ENCODE measurements at places on chromosomes 2 and 18.

- DNase-seq = peak; percentile 6
Measured at GRCh38 chr2:694174-694573, 17.0 kb upstream of the TMEM18 start.

- DNase-seq = no peak
Measured at GRCh38 chr2:157345647-157346389, 20.2 kb upstream of the ERMN start.

DNA sequence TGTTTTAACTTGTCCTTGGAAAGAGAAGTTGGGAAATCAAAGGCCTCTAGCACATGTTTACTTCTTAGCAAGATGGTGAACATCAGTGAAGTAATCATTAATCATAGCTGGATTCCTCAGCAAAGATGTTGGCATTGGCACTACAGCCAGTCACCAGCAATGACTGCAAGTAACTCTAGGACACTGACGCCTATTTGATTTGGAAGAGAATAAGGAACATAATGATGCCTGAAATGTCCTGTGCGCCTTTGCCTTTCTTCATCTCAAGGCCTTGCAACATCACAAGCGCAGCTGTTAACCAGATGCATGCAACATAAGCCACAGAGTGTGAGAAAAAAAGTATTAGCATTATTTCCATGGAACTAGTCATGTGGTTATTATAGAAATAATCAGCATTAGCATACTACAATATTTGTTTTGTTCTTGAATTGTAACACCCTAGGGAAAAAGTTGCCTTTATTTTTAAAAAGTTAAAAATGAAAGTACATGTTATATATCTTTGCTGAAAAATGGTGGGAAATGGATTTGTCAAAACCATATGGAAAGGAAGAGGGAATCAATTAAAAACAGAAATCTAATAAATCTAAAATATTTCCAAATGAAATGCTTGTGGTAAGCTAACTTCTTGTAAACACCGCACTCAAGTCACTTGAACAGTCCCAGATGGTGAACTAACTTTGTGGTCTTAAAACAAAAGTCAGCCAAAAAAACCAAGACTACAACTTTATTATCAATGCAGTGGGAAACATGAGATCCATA is 55.6 kb downstream of the THADA start:
- peak; percentile 35 for DNase-seq

DNA sequence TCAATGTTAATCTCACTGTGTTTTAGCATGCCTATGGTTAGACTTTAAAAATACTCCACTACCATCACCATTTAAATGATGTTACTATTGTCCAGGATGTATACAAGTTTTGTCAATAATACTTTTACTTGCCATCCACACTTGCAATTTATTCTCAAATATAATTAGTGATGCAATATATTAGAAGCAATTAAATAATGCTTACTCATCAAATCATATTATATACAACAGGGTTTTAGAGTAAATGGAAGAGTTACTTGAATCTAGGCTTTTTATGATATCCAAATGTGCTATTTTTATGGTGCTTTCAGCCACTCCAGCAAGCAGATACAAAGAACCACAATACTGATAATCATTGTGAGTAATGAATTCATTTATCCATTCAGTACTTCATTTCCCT is 461.1 kb downstream of the TMEM182 start:
- DNase-seq = no peak

DNA sequence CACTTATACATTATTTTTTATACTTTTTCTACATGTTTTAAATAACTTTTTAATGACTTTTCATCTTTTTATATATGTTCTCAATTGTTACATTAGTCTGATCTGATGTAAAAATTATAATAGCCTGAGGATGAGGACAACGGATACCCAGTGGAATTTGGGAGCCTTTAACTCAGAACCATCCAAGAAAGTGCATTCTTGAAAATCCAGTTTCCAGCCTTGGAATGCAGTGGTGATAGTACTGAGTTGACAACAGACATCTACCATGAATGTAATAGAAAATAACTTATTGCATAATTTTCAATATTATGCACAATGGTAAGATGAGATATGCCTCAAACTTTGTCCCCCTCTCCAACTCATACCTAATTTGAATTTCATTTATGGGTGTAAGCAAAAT is 120.7 kb upstream of the ZC3H15 start:
- DNase-seq = no peak

DNA sequence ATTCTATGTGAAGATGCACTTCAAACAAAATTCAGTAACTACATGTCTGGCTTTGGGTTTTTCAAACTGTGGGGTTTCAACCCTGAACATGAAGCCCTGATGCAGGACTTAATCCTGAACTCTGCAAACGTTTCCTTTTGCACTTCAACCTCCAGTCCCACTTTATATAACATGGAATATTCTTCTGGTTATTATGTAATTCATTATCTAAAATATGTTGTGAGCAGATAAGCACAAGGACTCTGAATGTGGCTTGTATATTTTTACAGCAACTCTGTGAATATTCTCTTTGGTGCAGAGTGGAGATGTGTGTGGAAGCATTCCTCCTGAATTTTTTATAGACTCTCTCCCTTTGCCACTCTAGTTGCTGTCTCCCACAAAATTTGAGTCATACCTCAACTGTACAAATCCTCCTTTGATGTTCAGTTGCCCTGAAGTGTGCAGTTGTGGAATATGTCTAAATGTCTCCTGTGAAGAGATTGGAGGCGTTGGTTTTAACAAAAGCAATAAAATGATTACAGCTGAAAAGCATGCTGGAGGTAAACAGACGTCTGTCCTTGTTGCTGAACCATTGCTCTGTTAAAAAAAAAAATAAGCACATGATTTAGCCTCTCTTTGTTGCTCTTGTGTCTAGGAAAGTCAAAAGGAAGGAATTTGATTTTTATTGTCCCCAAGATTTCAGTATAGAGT is 205.1 kb upstream of the NRP2 start:
- DNase-seq = no peak

DNA sequence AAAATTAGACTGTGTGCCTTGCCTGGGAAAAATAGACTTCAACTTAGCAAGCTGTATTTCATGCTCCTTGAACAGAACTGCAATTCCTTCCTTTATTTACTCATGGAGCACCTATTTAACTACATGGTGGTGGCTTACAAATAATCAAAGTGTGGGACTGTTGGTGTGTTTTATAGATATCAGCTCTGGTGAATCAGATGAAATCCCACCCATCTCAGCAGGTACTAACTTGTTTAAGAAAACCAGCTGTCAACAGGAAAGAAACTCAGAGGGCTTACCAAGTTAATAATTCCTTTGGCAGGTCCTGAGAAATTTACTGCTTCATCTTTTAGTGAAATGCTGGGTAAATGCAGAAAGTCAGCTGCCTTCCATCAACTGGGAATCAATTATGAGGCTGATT is 830.6 kb downstream of the SLC4A3 start:
- DNase-seq = no peak

DNA sequence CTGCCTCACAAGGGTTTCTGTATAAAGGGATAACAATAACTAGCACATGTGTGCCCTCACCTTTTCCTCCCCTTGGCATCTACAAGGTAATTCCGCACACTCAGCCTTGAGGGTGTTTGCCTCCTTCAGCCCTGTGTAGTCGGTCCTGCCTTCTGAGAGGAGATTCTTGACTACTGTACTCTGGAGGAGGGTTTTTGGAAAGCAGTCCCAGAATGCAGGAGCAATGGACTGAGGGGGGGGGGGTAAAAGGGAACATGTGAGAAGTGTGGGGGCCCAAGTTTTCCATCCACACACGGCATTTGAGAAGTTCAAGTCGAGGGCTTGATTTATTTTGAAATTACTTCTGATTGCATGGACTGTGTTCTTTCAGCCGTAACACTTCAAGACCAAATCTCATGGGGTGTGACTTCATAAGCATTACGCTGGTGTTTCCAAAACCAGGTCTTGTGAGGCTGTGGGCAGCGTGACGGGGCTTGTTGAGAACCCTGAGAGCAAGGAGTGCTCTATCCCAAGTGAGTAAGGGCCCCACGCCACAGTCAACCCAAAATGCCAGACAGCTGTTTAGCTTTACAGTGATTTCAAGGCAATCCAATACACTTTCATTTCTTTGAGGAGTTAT is 198.7 kb upstream of the MEIS1 start:
- DNase-seq = no peak

- peak; percentile 81 for DNase-seq
Measured at GRCh38 chr2:170812710-170813600, 3.7 kb upstream of the GAD1 start.

- no peak for DNase-seq
Measured at GRCh38 chr2:171238946-171239345, 78.3 kb upstream of the TLK1 start.

- DNase-seq = no peak
Measured at GRCh38 chr2:9341337-9341887, 81.9 kb downstream of the ITGB1BP1 start.

GRCh38 chr18:13934676-13935075 is 19.3 kb upstream of the MC2R start:
- DNase-seq = no peak

All from brain microvascular endothelial cell (primary cell).